Activated CD8-positive, alpha-beta memory T cell treated with anti-CD3 and anti-CD28 coated beads, Interleukin-2, amount 10 ng/mL, durations not matched to agents 7 days and 5 days (primary cell): ENCODE measurements at places on chromosomes 2 and 18. TPM values are rescaled to one million over a fixed set of nuclear protein-coding genes. Genes with fewer than 3 reads are reported as not detected.
A peak's percentile ranks its signal among the peaks of the same experiment; 100 is the strongest.

The SPC25 gene
- total RNA-seq: 42.1 TPM

DNA sequence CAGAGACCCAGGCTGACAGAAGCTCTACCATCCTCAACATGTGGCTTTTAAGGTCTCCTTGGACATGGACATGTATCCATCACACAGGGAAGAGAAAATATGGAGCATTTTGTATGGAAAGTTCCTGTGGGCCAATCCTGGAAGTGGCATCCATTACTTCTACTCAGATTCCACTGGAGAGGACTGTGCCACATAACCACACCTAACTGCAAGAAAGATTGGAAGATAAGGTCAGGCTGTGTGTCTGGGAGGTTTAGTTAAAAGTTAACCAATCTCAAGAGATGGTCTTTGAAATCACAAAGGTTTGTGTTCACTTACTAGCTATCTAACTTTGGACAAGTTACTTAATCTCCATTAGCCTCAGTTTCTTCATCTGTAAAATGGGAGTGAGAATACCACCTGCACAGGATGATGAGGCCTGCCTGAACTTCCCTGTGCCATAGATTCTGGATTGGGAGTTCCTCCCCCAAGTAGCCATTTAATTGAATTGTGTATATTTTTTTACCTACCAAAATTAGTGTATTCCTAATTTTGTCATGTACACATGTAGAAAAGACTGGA, 3.9 kb upstream of the ABCB11 start:
- no peaks in the 10 kb centered on the region for H3K36me3 ChIP-seq
- H3K4me3 ChIP-seq: no peak overlapping the region
- DNase-seq: no peak
- peaks cover 7% of the 10 kb centered on the region for H3K4me1 ChIP-seq
- no peaks in the 10 kb centered on the region for H3K27me3 ChIP-seq

DNA sequence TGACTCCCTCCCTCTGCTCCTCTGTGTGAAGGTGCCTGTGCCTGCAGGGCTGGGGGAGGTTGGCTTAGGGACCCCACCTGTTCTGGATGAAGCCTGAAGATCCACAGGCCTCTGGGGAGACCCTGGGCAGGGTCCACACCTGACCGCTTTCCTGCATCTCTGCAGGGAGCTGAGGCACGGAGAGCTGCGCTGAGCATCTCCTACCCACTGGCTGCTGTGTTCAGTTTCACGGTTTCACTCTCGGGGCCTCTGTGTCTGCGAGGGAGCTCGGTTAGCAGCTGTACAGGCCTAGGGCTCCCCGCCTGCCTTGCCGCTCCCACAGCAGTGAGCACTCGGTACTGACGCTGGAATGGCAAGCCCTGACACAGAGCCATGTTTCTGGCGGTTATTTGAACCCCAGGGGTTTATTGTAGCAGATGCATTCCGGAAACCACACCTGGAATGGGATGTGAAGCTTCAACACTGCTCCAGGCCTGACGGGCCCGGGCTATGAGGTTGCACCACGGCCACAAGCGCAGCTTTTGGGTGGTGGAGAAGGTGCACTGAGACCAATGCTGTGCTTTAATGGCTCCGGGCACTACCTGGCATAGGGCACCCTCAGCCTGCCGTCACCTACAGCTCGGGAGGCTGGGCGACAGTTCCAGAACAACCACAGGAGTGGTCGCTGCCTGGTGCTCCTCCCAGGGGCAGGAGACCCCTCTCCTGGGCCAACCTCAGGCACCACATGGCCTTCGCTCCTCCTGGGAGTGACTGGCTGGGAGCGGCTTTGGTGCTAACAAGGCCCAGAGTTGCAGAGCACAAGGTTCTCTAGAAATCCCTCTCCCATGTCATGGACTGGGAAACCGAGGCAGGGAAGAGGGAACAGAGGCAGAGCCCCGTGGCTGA, 257.9 kb downstream of the NDUFA10 start:
- no peaks in the 10 kb centered on the region for H3K4me1 ChIP-seq
- H3K27ac ChIP-seq: no peak overlapping the region
- H3K4me3 ChIP-seq: no peak overlapping the region
- peaks cover 2% of the 10 kb centered on the region for H3K27me3 ChIP-seq
- H3K36me3 ChIP-seq: no peaks in the 10 kb centered on the region

The CXCR4 gene
- total RNA-seq: 160 TPM

DNA sequence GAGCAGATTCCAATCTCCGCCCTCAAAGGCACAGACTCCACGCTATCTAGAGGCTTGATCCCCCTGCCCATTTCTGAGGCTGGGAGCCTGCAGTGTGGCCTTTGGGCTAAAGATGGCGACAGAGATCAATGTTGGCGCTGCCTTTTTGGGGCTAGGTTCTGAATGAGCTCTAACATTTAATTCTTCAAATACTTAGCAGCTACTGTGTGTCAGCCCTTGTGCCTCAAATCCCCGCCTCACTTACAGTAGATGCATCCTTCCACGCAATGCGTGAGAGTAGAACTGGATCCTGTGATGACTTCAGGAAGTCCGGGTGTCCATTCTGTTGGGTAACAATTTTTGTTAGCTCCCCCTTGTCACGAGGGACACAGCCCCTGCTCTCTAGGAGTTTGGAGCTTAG, 12.4 kb downstream of the IL1F10 start:
- peak; percentile 68 for DNase-seq
- H3K27ac ChIP-seq: no peak overlapping the region
- no peak overlapping the region for H3K4me3 ChIP-seq

DNA sequence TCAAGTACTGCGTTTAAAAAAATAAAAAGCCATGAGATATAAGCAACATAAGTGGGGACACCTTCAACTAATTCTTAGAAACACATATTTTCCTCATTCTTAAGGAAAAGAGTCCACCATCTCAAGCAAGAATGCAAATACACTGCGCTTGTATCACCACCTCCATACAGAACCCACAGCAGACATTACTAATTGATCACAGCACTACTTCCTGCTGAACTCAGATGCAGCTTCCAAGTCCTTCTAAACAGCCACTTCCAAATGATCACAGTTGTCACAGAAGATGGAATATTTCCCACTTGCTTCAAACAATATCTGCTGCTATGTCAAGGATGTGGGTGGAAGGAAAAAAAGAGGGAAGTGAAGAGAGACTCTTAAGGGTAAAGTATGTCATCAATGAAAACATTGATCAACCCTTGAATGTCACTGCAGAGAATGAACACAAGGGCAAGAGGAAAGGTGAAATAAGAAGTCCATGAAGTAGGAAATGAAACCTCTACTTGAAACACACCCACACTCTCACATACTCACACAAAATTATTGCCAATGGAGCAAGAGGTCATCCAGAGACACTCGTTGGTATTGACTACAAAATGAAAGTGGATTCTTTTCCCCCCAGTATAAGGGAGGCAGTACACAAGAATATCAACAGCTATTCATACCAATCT, 22.1 kb downstream of the TGFA start:
- no peak for DNase-seq
- H3K27ac ChIP-seq: no peak overlapping the region
- peaks cover 26% of the 10 kb centered on the region for H3K27me3 ChIP-seq
- H3K36me3 ChIP-seq: peaks cover 3% of the 10 kb centered on the region

DNA sequence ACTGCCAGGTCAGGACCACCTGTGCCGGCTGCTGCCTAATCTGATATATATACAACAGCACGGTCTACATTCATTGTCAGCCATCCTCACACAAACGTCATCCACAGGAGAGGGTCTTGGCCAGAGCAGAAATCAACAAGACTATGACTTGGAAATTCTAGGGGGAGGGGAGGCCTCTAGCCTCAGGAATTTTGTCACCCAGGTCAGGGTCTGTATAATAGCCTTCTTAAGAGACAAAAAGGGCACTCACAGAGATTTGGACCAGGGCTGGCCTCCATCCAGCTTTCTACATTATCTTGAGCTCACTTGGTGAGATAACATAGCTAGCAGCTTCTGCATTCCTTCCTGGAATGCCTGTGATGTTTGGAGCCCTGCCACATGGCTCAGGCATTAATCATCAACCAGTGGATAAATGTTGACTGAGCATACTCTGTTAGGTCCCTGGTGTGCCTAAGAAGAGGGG, 50.4 kb upstream of the CTIF start:
- no peaks in the 10 kb centered on the region for H3K36me3 ChIP-seq
- no peaks in the 10 kb centered on the region for H3K4me1 ChIP-seq
- peaks cover 32% of the 10 kb centered on the region for H3K27me3 ChIP-seq
- H3K27ac ChIP-seq: no peak overlapping the region
- DNase-seq: no peak

DNA sequence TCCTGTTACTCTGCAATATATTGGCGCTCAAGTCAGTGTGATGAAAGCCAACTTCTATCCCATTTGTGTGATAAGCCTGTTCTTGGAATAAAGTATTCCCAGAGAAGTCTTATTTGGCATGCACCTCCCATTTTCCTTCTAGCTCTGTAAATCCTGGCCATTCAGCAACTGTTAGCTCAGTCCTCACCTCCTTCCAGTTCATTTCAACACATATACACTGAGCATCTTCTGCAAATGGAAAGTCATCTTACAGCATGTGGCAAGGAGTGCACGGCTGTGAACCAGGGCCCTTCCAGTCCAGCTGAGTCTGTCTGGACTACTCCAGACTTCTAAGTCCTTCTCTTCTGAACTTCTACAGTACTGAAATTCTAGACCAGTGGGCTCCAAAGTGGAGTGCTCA, 53.1 kb downstream of the SPATS2L start:
- DNase-seq: no peak
- H3K4me3 ChIP-seq: no peak overlapping the region
- H3K27me3 ChIP-seq: no peaks in the 10 kb centered on the region
- H3K4me1 ChIP-seq: no peaks in the 10 kb centered on the region
- H3K27ac ChIP-seq: no peak overlapping the region
- H3K36me3 ChIP-seq: peaks cover 4% of the 10 kb centered on the region

DNA sequence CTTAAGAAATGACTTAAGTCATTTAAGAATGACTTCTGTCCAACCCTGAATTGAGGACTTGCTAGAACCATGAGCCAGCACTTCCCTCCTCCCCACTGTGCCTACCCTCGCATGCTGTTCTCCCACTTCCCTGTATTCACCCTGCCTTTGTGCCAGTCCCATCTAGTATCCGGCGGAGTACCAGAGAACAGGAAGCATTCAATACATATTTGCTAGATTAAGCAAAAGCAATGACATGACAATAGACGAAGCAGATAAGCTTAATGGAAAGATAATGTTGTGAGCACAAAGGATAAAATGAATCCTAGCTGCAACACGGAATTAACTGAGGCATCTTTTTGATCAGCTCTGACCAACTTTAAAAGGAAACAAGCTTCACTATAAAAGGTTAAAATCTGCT, 328.5 kb downstream of the TDRD15 start:
- no peaks in the 10 kb centered on the region for H3K27me3 ChIP-seq
- H3K4me1 ChIP-seq: no peaks in the 10 kb centered on the region
- DNase-seq: no peak
- H3K36me3 ChIP-seq: no peaks in the 10 kb centered on the region

GRCh38 chr18:48662011-48662661, 123.3 kb downstream of the CTIF start:
- no peak for DNase-seq
- no peaks in the 10 kb centered on the region for H3K36me3 ChIP-seq
- H3K4me1 ChIP-seq: no peaks in the 10 kb centered on the region
- H3K27me3 ChIP-seq: peaks cover 4% of the 10 kb centered on the region
- H3K4me3 ChIP-seq: no peak overlapping the region

The ANKRD53 gene
- total RNA-seq: not detected

The NT5C1B gene
- total RNA-seq: not detected

GRCh38 chr2:164964700-164965099, 9.4 kb upstream of the SLC38A11 start:
- DNase-seq: no peak
- no peaks in the 10 kb centered on the region for H3K27me3 ChIP-seq
- no peaks in the 10 kb centered on the region for H3K36me3 ChIP-seq
- no peak overlapping the region for H3K27ac ChIP-seq
- H3K4me1 ChIP-seq: no peaks in the 10 kb centered on the region
- no peak overlapping the region for H3K4me3 ChIP-seq

The MEP1B gene
- 0.20 TPM for total RNA-seq

The C1GALT1C1L gene
- 0.19 TPM for total RNA-seq

- H3K36me3 ChIP-seq: peaks cover 2% of the 10 kb centered on the region
- H3K27ac ChIP-seq: no peak overlapping the region
- no peaks in the 10 kb centered on the region for H3K27me3 ChIP-seq
- H3K4me3 ChIP-seq: no peak overlapping the region
- DNase-seq: peak; percentile 67
Measured at GRCh38 chr2:238370823-238371372, 50.6 kb downstream of the TRAF3IP1 start.

- H3K27ac ChIP-seq: no peak overlapping the region
- no peak for DNase-seq
- H3K4me3 ChIP-seq: no peak overlapping the region
Measured at GRCh38 chr2:31268344-31268743, 34.4 kb downstream of the EHD3 start.

The TRAF3IP1 gene
- 6.8 TPM for total RNA-seq

DNA sequence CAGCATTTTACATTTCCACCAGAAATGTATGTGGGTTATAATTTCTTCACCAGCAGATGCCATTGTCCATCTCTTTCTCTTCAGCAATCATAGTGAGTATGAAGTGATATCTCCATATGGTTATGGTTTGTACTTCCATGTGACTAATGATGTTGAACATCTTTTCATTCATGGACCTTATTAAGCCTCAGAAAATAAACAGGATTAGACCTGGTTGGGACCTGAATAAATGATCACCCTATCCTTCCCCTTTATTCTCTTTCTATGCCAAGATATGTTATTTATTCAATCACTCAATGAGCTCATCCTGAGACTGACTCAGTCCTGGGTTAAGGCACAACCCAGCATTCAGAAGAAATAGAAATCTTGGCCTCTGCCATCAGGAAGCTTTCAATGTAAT, 86.6 kb downstream of the ANTXR1 start:
- H3K36me3 ChIP-seq: no peaks in the 10 kb centered on the region
- no peak overlapping the region for H3K27ac ChIP-seq
- no peak for DNase-seq
- no peak overlapping the region for H3K4me3 ChIP-seq
- peaks cover 28% of the 10 kb centered on the region for H3K27me3 ChIP-seq

DNA sequence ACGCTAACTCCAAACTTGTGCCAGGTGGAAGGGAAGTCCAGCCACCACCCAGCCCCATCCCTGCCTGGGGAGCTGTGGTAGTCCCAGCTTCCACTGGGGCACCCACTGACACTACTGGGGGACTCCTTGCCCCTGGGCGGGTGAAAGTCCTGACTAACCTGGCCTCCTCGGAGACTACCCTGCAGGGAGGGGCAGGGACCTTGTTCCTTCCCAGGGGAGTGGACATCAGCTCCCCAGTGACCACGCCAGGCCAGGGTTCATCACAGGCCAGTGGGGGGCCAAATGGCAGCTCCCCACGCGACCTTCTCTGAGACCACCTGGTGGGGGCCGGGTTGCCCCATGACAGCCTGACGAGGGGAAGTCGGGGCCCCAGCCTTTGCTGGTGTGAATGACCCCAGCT, 420.0 kb upstream of the SALL3 start:
- DNase-seq: no peak
- H3K4me1 ChIP-seq: no peaks in the 10 kb centered on the region
- no peaks in the 10 kb centered on the region for H3K27me3 ChIP-seq
- no peak overlapping the region for H3K27ac ChIP-seq

- H3K27me3 ChIP-seq: no peaks in the 10 kb centered on the region
- no peak overlapping the region for H3K27ac ChIP-seq
- no peaks in the 10 kb centered on the region for H3K4me1 ChIP-seq
Measured at GRCh38 chr2:48792030-48792429, 36.5 kb upstream of the LHCGR start.
